ENCODE measurements at places on chromosomes 13 and 19. TPM values are rescaled to one million over a fixed set of nuclear protein-coding genes. Genes with fewer than 3 reads are reported as not detected.

CNFN gene
- 1.6 TPM for total RNA-seq

ERFL gene
- total RNA-seq, result 0.21 TPM

OBI1 gene
- total RNA-seq, result 6.1 TPM

ZNF730 gene
- not detected for total RNA-seq

NTN5 gene
- total RNA-seq, result 0.66 TPM

SMIM44 gene
- total RNA-seq, result not detected

NPHS1 gene
- not detected for total RNA-seq

ICAM4 gene
- 1.6 TPM for total RNA-seq

- no peak overlapping the region for H3K4me3 ChIP-seq
- no peaks in the 10 kb centered on the region for H3K27me3 ChIP-seq
- H3K4me1 ChIP-seq, result peaks cover 11% of the 10 kb centered on the region
- H3K36me3 ChIP-seq, result peaks cover 16% of the 10 kb centered on the region
Observed at GRCh38 chr13:43883631-43884030, 3.9 kb downstream of the LACC1 start.

DNA sequence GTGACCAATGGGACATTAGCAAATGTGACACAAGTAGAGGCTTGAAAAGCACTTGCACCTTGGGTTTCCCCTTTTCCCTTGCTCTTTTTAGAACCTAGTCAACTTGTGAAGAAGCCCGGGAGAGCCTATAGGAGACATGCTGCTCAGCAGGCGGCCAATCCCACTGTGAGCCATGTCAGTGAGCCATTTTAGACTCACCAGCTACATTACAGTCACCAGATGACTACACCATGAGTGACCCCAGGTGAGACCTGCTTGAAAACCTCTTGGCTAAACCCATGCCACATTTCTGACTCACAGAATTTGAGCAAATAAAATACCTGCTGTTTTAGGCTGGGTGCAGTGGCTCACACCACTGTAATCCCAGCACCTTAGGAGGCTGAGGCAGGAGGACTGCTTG lies 317.5 kb downstream of the KLF12 start:
- H3K36me3 ChIP-seq, result no peaks in the 10 kb centered on the region
- no peaks in the 10 kb centered on the region for H3K4me1 ChIP-seq
- no peaks in the 10 kb centered on the region for H3K27me3 ChIP-seq
- no peak overlapping the region for H3K27ac ChIP-seq

GRCh38 chr19:5006201-5006600 lies 37.3 kb downstream of the KDM4B start:
- no peak for DNase-seq
- peaks cover 5% of the 10 kb centered on the region for H3K36me3 ChIP-seq
- no peak overlapping the region for H3K27ac ChIP-seq
- H3K27me3 ChIP-seq, result no peaks in the 10 kb centered on the region

DNA sequence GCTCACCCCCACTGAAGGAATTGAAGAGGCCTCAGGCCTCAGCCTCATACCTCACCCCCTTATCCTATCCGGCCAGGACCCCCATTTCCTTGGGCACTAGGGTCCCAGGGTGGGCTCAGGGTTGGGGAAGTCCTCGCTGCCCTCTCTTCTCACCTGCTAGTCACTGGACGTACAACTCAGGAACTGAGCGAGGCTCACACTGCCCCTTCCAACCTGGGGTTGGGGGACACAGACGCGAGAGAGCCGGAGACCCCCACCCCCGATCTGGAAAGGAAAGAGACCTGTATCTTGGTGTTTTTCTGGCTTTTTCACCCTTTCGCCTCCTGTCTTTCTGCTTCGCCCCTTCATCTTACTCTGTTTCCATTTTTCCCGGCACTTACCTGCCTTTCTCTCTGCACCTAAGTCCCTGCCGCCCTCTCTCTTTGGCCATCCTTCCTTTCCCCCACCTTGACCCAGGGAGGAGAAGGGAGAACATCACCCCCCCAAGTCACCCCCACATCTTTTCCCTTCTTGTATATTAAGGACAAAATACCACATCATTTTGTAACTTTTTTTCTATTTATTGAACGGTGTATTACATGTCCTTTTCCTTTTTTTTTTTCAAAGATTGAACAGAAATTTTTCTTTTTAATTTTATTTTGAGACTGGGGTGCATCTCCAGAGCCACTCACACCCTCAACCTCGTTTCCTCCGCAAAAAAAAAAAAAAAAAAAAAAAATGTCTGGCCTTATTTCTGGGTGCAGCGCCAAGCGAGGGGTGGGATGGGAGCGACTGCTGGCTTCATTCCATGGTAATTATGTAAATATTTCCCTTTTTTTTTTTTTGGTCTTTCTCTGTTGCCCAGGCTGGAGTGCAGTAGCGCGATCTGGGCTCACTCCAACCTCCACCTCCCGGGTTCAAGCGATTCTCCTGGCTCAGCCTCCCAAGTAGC lies 36.6 kb downstream of the ZSWIM4 start:
- H3K27me3 ChIP-seq, result no peaks in the 10 kb centered on the region
- H3K4me3 ChIP-seq, result no peak overlapping the region
- DNase-seq, result no peak
- H3K4me1 ChIP-seq, result peaks cover 8% of the 10 kb centered on the region

All from Calu3 (cell line).